LHCN-M2 (cell line): ENCODE measurements at places on chromosomes 1 and 21.
A peak's percentile ranks its signal among the peaks of the same experiment; 100 is the strongest.

DNA sequence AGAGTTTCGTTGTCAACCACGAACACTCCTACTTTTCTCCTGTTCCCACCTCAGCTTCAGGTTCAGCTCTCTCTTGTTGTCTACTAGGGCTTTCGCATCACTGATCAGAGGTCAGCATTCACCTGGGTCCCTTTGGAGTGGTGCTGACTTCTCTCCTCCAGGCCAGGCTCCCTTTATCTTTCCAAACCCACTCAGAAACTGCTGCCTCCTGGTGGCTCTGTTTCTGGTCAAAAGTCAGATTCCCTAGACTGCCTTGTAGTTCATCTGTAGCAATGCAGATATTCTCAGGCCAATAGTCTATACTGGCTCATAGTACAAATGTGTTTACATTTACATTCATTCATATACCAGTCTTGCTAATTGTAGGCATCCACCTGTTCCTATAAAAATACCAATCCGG lies 6.4 kb upstream of the ERI3 start:
- DNase-seq = peak; percentile 6

DNA sequence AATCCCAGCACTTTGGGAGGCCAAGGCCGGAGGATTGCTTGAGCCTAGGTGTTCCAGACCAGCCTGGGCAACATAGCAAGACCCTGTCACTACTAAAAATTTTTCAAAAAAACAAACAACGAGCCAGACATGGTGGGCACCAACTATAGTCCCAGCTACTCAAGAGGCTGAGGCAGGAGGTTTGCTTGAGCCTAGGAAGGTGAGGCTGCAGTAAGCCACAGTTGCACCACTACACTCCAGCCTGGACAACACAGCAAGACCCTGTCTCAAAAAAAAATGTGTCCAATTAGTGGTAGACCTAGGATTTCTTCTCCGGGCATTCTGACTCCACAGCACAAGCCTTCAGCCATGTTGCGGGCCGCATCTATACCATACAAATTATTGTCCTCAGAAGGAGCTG lies 6.7 kb upstream of the IGSF8 start:
- no peak for DNase-seq

DNA sequence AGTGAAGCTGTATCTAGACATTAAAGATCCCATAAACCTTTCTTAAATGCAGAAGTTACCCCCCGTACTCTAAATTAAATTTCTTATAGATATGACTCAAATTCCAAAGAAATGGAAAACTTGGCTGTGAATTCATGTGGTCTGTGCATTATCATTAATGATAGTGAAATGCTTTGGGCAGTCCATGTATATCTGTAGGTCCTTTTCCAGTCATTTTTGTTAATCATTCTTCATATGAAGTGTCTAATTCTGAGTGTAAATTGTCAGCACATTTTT lies 89.3 kb downstream of the RGL1 start:
- no peak for DNase-seq

- no peak for DNase-seq
Measured at GRCh38 chr1:206784471-206784903, 12.2 kb upstream of the IL10 start.

GRCh38 chr1:94228640-94229375 lies 8.6 kb downstream of the ARHGAP29 start:
- peak; percentile 7 for DNase-seq

DNA sequence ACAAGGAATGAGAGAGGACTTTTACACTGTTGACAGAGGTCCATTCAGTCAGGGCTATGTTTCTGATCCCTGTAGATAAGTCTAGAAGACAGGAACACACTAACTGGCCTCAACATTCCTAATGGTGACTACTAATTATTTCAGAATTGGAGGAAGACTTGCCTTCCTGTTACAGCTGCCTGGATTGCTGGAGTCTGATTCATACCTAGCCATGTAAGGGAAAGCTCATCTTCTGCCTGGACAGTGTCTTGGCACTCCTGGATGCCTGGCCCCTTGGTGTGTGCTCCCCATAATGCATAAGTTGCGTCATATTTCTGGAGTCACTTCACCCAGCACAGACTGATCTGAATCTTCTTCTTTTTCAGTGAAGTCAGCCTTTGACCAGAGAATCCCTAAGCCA lies 326.0 kb upstream of the RUNX1 start:
- DNase-seq = peak; percentile 92

- DNase-seq = no peak
Measured at GRCh38 chr1:196196486-196196885, 411.8 kb downstream of the KCNT2 start.

DNA sequence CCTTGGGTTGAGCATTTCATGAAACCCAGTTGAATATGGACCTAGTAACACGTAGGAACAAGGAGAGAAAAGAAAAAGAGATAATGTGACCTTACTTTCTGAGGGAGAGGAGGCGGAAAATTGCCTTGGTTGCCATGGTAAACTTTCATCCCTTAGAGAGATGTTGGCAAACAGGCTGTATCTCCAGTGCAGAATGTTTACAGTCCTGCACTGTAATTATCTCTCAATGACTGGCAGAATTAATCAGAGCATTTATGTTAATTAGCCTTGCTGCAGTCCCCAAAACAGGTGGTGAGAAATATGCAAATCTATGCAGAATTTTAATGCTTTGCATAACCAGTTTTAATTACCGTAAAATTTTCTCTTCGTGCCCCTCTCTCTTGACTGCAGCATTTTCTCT lies 147.3 kb downstream of the CD247 start:
- no peak for DNase-seq

- DNase-seq = no peak
Measured at GRCh38 chr21:38280454-38280853, 23.7 kb downstream of the KCNJ15 start.

DNA sequence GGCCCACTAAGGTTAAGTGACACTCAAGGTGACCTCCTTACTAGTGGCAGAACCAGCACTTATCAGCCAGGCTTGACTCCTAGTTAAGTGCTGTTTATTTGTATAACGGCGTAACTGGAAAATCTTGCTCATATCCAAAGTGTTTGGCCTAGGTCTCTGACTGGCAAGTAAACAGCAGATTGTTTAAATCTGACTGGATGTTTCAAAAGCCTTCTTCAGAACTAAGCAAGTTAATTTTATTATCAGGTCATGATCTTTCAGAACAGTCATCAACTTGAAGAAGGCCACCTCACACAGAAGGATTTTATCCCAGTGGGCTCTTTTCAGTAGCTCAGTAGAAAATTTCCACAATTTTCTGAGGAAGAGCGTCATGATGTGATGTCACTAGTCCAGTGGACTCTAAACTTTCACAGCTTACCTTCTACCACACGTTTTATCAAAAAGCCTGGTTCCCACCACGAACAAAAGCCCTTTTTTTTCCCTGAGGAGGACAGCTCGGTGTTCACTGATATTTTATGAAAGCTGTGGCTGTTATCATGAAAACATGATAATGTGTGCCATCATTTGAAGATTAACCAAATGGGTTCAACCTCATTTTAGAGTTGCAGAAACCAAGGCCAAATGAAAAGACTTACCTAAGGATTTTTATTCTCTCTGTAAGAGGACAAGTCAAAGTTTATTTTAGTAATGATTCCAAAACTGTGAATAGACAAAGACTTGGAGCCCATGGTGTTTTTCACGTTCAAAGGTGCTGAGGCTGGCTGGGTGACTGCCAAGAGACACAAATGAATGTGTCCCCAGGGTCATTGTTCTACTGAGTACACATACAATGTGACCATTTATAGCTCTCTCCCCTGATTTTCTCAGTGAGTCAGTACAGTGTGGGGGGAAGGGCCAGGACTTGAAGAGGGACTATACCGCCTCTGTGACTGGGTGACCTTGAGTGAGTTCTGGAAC lies 9.1 kb downstream of the SGIP1 start:
- DNase-seq = peak; percentile 72

DNA sequence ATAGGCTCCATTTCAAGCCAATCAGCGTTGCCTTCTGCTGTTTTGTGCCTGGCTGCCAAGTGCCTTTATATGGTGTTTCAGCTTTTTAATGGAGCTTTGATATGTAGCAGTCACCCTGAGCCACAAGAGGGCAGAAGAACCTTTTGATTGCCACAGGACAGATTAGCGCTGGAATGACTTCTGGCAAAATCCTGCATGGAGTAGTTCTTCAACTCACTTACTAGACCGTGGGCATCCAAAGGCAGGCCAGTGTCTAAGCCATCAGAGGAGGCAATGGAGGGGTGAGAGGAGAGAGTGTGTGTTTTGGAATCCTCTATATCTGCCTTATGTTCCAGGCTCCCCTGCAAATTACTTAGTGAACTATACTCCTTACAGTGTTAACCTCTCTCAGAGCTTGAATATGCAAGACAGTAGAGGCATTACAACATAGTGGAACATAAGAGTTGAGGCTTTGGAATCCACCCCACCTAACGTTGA lies 56.2 kb downstream of the ST3GAL3 start:
- peak; percentile 90 for DNase-seq

GRCh38 chr1:214467078-214467585 lies 84.3 kb downstream of the PTPN14 start:
- no peak for DNase-seq

DNA sequence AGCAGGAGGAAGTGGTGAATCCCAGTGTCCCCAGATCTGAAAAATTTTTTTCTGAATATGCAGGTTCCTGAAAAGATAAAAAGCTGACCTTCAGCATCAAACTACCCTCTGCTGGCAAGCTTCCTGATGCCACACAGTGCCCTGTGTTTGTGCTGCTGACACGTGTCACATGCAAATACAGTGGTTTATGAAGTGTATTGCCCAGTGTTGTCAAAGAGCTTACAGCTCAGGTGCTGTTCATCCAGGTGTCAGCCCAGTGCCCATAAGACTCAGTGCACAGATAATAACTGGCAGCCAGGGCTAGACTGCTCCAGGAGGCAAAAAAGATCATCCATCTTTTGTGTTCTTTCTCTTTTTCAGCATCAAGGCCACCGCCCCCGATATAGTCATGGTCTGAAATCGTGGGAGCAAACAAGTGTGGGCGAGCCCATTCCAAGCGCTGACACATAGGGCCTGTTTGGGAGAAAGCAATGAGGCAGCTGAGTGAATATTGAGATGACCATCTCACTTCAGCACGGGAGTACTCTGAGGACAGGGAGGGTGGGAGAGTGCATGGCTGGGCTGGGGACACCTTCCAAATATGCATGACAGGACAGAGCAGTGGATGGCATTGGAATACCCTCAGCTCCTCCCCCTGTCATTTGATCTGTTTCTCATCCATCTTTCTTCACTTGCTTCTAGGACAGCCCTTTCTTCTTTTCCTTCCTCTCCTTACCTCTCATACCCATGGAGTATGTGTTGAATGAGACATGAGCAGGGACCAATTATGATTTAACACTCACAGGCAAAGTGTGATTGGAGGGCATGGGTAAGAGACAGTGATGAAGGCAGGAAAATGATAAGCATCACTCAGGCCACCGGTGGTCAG lies 6.4 kb upstream of the KCNK1 start:
- no peak for DNase-seq

GRCh38 chr1:197632005-197632404 lies 143.3 kb downstream of the DENND1B start:
- DNase-seq = no peak

DNA sequence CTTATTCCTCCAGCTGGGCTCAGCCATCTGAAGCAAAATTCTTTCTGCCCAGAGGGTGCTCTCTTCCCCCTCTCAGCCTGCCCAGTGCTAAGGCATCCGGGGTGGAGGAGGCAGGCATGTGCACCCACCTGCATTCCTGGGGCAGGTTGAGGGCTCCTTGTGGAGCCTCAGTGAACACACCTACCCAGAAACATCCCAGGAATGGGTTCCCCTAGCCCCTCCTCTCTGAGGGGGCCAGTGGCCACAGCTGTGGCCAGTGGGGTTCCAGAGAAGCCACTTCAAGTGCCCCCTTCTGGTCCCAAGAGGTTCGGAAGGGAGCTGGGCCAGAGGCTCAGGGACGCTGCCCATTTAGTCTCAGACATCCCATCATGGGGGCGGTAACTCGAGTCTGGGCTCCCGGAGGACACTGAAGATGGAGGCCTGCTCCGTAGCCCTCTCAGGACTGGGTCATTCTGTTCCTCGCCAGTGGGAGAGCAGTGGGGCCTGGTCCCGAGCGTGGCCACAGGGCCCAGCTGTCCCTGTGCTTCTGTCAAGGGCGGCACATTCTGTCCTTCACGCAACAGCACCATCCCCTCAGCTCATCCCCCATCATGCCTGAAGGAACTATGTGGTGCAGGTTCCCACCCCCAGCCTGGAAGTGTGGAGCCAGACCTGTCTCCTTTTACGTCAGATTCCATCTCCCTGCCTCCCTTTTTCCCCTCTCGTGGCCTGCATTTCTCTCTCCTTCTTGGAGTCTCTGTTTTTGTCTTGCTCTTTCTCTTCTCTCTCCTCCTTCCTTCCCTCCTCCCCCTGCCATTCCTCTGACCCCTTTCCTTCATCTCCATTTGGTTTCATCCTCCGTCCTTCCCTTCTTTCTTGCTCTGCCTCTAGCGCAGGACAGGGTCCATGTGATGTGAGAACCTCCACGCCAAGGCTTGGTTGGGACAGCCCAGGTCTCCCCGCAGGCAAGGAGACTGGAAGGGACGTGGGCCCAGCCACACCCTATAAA lies 49.6 kb upstream of the KDM4A start:
- no peak for DNase-seq

DNA sequence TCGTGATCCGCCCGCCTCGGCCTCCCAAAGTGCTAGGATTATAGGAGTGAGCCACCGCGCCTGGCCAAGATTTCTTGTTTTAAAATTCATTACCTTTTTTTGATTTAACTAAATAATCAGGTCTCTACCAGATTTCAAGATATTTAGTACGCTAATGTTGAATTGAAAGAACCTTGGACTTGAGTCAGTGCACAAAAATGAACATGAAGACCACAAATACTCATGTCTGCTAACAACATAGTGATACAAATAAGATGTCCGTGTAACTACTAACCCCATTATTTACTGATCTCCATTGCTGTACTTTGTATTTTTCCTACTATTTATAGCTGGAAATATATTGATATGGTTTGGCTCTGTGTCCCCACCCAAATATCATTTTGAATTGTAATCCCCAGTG lies 16.4 kb downstream of the MPZL1 start:
- no peak for DNase-seq
